Stimulated activated CD8-positive, alpha-beta memory T cell treated with anti-CD3 and anti-CD28 coated beads, Interleukin-4, amount 100 ng/mL, for 1 hour (primary cell): ENCODE measurements at places on chromosomes 5 and 9.

- no peak for DNase-seq
These were observed 51.6 kb upstream of the TAS2R1 start for GRCh38 chr5:9681706-9682105.

GRCh38 chr5:144451187-144451973 is 280.7 kb downstream of the KCTD16 start:
- no peak for DNase-seq

DNA sequence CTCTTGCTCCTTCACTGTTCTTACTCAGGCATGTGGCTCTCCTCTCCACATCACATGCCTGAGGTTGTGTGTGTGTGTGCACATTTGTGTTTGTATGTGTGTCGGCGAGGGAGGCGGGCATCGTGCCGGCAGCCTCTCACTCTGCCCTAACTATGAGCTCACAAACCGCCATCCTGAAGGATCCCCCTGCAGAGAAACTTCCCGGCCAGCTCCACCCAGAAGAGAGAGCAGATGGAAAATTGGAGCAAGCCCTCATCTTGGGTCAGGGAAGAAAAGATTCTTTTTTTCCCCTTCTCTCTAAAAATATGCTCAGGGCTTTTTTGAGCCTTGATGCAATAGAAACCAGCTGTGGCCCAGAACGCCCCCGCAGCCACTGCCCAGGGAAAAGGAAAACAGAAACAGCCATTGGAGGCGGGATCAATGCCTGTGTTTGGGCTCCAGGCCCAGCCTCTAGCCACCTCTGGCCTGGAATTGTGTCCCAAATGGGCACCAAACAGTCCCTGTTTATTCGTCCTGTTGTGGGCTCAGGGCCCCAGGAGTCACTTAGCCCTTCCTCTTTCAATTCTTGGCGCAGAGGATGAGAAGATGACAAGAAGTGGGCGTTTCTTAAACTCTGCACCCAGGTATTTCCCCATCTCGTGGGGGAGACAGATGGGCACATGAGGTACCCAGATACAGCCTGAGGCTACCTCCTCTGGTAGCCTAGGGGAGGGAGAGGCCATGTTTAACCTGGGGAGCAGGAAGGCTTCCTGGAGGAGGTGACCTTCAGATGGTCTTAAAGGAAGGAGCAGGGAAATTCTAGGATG is 151.5 kb downstream of the RGS3 start:
- DNase-seq, result no peak

DNA sequence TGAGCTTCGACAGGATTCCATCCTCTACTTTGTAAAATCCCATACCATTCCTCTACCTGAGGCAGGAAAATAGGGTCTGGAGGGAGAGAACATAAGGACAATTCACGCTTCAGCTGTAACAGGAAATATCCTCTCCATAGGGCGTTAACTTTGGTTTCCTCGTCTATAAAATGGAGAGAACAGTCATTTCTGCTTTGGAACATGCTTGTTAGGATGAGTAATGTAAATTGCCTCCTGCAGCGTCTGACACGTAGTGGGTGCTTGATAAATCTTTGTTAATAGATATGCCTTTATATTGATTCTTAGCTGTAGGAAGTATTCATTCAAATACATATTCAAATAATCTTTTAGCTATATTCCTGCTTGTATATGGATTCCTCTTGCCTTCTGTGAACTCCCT is 711 bp upstream of the SUB1 start:
- DNase-seq, result no peak

GRCh38 chr5:179765400-179765799 is 28.4 kb upstream of the LTC4S start:
- DNase-seq, result no peak

DNA sequence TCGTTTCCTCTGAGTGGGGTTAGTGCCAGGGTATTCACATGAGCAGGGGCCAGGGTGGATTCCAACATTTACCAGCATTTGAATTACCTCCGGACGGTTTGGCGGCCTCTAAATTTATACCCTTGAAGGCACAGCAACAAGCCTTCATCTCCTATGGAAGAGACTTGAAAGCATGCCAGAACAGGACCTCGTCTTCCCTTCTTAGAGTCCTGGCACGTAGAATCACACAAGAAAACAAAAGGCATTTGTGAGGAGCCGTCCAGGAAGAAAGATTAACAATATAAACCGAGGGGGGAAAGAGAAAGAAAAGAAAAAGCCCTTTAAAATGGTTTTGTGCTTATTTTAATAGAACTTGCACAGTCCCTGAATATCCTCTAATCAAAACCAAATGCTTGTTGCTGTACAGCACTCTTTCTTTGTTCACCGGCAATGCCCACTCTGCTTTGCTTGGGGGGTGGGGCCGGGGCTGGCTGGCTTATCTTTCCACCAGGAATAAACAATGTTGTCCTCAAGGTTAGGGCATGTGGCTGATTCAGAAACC is 575.8 kb upstream of the ZNF462 start:
- DNase-seq, result no peak

DNA sequence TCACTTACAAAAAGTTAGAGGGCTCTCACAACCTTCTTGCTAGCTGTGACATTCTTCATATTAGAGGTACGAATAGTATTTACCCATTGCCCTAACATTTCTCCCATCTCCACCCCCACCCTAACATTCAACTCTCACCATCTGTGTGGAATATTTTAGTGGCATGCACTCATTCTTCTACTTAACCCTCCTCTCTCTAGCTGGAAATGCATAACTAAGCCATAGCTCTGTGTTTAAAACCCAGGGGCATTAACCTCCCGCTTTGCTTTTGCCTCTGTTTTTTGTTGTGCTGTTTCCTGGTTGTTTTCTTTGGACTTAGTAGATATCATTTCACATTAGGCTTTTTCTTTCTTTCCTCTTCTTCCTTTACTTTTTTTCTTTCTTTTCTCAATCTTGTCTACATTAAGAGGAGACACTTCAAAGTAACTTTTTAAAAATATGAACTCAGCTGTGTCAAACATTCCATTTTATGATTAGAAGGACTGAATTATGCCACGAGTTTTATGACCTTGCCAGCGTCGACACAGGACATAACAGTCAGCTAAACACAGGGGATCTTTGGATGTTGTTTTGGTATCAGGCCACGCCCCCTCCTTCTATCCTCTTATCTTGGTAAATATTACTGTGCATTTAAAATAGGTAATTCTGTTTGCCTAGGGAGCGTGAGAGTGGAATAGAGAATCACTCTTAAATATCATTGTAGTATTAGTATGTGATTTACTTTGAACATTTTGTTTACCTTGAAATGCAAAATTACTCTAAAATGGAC is 236.0 kb downstream of the CD180 start:
- DNase-seq, result no peak

DNA sequence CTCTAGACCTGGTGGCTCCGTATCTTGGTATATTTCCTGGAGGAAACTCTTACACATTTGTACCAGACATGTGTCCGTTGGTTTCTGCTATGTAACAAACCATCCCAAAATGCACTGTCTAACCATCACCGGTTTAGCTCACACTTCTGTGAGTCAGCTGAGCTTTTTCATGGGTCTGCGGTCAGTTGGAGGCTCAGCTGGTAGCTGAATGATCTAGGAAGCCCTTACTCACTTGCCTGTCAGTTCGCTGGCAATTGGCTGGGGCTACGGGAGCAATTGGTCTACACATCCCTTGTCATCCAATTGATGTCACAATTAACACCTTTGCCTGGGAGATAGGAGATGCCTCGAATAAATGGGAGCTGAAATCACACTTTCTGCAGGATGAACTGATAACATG is 11.6 kb upstream of the WHRN start:
- DNase-seq, result no peak

GRCh38 chr5:81878333-81878732 is 93.5 kb upstream of the ATG10 start:
- DNase-seq, result no peak

- DNase-seq, result no peak
These were observed 4.8 kb upstream of the KCNMB1 start for GRCh38 chr5:170393958-170394357.

- no peak for DNase-seq
These were observed 18.1 kb downstream of the GPBP1 start for GRCh38 chr5:57191986-57192385.

DNA sequence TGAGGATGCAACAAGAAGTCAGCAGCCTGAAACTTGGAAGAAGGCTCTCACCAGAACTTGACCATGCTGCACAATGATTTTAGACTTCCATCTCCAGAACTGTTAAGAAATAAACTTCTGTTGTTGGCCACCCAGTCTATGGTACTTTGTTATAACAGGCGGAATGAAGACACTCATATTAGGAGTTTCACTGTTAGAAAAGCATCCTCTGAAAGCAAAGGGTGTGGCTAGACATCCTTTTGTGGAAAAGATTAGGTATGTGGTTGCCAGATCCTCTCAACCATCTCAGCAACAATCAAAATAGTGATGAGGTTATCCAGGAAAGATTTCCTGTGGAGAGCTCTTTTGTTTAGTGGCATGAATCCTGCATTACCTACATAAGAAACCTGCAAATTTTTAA is 20.7 kb downstream of the ITGA2 start:
- DNase-seq, result no peak

DNA sequence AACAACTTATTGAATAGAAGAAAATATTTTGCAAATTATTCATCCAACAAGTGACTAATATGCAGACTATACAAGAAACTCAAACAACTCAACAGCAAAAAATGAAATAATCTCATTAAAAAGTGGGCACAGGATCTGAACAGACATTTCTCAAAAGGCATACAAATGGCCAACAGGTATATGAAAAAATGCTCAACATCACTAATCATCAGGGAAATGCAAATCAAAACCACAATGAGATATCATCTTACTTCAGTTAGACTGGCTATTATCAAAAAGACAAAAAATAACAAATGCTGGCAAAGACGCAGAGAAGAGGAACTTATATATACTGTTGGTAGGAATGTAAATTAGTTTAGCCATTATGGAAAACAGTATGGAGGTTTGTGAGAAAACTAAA is 1.8 kb upstream of the AMACR start:
- no peak for DNase-seq

- no peak for DNase-seq
These were observed 38.9 kb downstream of the SLC35D2 start for GRCh38 chr9:96344458-96345180.

GRCh38 chr9:135315572-135315971 is 164.0 kb upstream of the PPP1R26 start:
- DNase-seq, result no peak

- DNase-seq, result no peak
These were observed 1029.1 kb upstream of the ACO1 start for GRCh38 chr9:31355159-31355882.

GRCh38 chr5:1897816-1898450 is 15.2 kb upstream of the IRX4 start:
- DNase-seq, result no peak

DNA sequence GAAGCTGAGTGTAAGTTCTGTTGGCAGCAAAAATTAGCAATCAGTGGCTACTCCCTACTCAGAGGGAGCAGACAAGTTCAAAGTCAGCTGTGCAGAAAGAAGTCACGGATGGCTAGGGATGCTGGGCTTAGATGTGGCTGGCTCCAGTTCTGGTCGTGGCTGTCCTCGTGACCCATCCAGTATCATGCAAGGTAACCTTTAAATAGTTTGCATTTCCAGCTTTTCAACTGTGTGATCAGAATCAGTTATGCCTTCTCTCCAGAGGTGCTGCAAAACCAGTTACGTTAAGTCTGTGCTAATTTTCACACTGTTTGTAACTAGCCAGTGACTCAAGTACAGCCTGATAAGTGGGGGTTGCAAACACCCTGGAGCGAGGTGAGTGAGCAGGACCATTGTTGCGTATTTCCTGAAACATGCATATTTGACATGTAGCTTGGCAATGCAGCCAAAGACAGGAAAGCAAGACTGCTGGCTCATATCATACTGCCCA is 302.4 kb downstream of the ATPSCKMT start:
- no peak for DNase-seq

GRCh38 chr9:133991214-133991921 is 756 bp downstream of the VAV2 start:
- no peak for DNase-seq

- DNase-seq, result no peak
These were observed 27.8 kb downstream of the LAMC3 start for GRCh38 chr9:131036529-131037334.

GRCh38 chr5:23316060-23316591 is 191.3 kb upstream of the PRDM9 start:
- no peak for DNase-seq

- no peak for DNase-seq
These were observed 55.2 kb downstream of the TRIP13 start for GRCh38 chr5:947626-948471.

DNA sequence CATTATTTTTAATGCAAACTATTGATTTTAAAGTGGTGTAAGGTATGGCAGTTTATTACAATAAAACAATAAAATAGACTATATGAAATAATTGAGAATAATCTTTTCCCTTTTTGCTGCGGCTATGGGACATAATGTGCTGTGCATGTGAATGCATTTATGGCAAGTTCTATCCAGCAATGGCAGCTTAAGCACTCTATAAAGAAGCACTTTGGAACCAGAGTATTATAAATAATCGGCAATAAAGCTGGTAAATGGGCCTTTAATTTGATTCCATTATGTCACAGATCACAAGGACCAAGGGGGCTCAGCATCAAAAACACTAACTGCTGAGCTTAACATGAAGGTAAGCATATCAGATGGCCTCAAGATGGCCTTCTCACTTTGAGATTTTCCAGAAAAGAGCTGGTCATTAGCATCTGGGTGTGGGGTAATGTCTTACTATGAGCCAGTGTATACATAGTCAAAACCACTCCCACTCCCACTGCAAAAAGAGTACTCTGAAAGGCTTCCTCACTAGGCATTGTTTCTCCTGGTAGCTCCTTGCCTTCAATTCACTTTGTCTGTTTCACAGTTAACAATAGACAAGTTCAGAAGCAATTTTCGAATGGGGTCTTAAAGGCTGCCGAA is 97.1 kb upstream of the ASTN2 start:
- DNase-seq, result no peak

DNA sequence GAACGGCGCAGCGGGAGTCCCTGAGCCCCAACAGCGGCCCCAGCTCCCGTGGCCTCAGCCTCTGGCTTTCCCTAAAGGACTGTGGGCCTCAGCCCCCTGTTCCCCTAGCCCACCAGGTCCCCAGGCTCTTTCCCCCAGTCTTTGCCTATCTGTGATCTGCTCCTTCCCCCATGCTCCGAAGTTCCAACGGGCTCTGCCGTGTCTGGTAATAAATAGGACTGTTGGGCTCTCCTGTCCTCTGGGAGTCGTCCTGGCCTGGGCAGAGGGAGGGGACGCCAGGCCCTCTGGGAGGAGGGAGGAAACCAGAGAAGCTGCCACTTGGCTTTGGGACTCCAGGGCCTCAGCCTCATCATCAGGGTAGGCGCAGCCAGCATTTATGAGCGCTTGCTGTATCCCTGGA is 28.1 kb downstream of the ADGRD2 start:
- no peak for DNase-seq

- DNase-seq, result no peak
These were observed 455.0 kb upstream of the ACTBL2 start for GRCh38 chr5:57937501-57938173.

GRCh38 chr9:129256959-129257713 is 79.1 kb upstream of the IER5L start:
- no peak for DNase-seq

DNA sequence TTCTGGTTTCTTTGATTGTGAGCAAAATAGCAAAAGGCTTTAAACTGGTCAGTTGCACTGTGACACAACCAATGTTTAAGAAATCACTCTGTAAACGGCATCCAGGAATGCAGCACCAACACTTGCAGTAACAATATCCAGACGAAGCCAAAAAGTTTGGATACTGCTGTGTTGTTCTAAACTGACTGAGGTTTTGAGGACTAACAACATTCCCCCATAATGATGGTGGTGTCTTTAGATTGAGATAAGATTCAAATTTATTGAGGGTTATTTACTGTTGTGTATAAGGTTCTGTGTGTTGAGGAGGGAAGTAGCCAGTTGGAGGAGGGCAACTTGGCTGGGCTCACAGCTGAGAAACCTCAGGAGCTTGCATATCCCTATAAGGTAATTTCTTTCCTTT is 353.6 kb downstream of the BNC2 start:
- no peak for DNase-seq
